ENCODE measurements at places on chromosomes 5 and 9.

DNA sequence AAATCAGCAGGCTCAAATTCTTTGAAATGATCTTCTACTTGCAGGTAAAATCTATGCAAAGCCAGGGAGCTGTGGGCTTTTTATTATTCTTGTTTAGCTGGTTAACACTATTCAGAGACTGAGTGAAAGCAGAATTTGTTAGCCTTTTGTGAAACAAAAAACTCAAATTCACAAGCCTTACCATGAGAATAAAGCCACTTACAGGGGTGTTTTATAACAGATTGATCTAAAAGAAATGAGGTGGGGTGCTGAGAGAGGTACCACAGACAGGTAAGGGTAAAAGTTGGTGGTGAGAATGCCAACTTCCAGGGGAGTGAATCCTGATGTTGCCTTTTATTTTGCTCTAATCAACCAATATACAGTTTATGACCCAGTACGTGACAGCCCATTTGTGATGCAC is 1585.6 kb downstream of the EFNA5 start:
- no peak for DNase-seq

DNA sequence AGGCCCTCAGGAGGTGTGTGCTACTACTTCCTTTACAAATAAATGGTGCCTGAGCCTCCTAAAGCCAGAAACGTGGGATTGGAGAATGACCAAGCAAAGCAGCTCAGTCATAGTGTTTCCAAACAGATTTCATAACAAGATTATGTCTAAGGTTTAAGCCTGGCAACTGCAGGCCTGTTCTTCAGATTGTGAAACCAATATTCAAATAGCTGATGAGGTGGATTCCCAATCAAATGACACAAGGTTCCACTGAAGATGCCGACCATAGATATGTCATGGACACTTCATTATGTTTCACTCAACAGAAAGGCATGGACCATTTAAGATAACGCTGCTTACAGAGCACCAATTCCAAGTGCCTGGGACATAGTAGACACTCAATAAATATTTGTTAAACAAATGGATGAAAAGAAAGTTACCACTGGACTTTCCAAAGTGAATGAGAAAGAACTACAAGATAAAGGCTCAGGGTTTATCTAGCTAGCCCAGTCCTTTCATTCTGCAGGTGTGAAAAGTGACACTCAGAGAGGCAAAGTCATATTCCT is 189.5 kb downstream of the ACTL7B start:
- peak; percentile 55 for DNase-seq

DNA sequence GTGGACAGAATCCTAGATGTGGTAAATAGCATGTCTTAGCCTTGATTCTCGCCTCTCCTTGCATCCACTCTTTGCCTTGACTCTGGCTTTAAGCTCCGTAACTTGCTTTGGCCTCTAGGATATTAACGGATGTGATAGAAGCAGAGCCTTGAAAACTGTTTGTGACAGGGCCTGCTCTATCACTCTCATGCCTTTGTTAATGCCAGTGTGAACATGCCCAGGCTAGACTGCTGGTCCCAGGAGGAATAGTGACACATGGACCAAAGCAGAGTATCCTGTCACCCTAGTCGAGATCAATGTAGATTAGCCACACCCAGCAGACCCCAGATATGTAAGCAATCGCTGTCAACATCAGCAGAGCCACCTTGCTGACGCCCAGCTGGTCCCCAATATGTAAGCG is 109.9 kb upstream of the C9orf72 start:
- DNase-seq = no peak

DNA sequence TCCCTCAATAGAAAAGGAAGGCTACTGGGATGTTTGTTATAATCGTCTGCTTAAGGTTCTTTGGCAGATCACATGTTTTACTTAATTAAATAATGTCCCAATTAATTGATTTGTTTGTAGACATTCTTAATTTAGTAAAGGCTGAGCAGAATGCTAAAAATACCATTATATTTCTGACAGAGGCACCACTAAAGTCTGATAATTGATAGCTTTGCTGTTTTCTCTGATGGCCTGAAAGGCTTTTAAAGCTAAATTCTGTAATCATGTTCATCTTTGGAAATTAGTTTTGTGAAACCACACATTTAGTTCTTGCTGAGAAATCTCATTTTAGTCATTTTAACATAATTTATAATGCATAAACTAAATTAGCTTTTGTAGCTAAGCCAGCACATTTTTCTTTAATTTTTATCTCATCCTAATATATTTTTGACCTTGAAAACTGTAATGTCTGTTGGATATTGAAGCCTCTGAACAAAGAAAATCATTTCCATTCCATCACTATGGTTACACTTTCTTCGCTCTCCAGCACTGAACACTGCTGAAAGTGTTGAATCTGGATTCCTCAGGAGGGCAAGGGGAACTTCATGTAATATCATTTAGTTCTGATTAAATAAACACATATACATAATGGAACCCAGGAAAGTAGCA is 329.4 kb downstream of the ELAVL2 start:
- DNase-seq = no peak

DNA sequence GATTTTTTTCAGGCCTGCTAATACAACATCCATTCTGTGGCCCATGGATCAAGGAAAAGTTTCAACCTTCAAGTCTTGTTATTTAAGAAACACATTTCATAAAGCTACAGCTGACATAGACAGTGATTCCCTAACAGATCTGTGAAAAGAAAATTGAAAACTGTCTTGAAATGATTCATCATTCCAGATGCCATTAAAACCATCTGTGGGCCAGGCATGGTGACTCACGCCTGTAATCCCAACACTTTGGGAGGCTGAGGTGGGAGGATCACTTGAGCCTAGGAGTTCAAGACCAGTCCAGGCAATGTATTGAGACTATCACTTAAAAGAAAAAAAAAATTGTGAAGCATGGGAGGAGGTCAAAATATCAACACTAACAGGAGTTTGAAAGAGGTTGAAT is 6.0 kb downstream of the RAPGEF6 start:
- DNase-seq = peak; percentile 23

GRCh38 chr5:2015961-2016360 is 133.2 kb upstream of the IRX4 start:
- DNase-seq = no peak

DNA sequence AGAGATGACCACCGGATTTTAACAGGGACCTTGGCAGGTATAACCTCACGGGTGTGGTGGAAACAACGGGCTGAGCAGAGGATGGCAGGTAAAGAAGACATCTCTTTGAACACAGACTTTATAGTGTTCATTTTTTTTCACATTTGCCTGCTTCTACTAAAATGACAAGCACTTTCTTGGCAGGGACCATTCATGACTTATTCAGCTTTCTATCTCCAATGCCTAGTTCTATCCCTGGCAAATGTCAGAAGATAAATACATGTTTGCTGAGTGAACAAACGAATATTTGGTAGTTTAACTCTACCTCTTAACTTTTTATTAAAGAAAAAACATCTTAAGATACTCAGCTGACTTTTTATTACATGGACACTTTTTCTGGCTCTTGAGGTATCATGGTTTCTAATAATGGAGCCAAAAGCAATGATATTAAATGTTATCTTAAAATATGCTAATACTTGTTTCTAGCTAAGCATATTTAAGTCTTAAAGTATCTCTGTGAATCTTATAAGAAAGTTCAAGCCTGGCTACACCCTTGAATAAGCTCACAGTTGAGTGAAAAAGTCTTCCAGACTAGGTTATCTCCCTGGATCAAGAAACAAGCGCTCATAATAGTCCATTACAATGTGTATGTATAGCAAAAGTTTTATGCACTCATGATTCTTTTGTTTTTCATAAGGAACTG is 8.5 kb downstream of the ELL2 start:
- DNase-seq = no peak

- peak; percentile 88 for DNase-seq
Measured at GRCh38 chr5:65721050-65721719, 724 bp downstream of the SGTB start.

DNA sequence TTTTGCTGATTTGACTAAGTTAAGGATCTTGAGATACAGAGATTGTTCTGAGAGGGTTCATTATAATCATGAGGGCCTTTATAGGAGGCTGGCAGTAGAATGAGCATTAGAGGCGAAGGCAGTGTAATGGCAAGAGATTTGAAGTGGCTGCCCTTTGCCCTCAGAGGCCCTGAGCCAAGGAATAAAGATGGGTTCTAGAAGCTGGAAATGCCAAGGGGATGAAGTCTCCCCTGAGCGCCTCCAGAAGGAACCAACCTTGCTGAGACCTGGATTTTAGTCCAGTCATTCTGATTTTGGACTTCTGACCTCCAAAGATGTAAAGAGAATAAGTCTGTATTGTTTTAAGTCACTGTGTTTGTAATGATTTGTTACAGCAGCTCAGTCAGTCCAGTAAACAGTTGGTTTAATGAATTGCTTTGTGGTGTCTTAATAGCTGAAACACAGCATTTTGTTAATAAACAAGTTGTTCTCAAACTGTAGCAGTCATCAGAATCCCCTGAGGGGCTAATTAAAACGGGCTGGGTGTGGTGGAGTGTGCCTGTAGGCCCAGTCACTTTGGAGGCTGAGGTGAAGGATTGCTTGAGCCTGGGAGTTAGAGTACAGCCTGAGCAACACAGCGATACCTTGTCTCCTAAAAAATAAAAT is 23.2 kb downstream of the GLRX start:
- no peak for DNase-seq

GRCh38 chr9:78821126-78821822 is 524.3 kb downstream of the PSAT1 start:
- peak; percentile 44 for DNase-seq

GRCh38 chr5:174493530-174493929 is 230.9 kb upstream of the MSX2 start:
- no peak for DNase-seq

DNA sequence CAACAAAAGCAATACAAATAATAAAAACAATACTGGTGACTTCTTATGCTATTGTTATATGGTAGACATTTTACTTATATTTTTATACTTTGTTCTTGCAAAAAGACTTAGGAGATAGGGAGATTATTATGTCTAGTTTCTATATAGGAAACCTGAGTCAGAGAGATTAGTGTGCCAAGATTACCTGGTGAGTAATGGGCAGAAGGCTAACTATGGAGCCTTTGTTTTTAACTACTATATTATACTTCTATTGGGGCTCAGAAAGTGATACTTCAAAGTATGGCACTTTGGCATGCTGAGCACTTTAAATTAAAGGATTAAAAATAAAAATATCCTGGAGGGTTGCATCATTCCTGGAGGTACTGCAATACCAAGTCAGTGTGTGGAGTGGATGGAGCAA is 117.5 kb upstream of the CLINT1 start:
- no peak for DNase-seq

- peak; percentile 72 for DNase-seq
Measured at GRCh38 chr9:132160802-132161742, 786 bp upstream of the NTNG2 start.

DNA sequence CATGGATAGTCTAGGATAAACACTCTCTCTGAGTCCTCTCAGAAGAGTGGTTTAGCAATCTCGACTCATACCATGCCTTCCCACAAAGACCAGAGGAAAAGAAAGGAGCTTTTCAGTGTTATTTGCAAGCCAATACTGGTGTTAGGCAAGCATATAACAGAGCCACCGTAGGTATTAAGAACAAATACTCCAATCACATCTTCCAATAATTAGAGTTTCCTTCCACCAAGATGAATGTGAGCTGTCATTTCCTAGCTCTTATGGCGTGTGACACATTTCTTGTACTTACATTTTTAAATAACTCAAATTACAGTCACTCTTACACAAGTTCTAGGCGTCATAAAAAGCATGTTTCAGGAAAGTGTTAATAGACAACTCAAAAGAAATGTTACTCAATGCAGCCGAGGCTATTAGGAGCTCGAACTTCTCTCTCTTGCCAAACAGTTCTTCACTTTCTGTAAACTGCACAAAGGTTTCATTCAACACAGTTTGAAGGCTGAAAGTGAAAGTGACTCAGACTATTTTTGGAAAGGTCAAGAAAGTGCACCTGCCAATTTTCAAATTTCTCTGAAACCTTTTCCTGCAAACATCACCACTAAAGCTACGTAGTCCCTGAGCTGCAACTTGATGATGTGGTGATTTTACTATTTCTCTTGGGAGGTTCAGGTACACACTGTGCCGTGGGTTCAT is 153.8 kb downstream of the AUH start:
- peak; percentile 76 for DNase-seq

- no peak for DNase-seq
Measured at GRCh38 chr5:167969998-167970397, 321.4 kb upstream of the WWC1 start.

- DNase-seq = no peak
Measured at GRCh38 chr5:150723845-150724244, 23.0 kb upstream of the RBM22 start.

- peak; percentile 66 for DNase-seq
Measured at GRCh38 chr9:78011049-78011448, 20.6 kb downstream of the GNAQ start.

- peak; percentile 38 for DNase-seq
Measured at GRCh38 chr5:14628346-14628745, 36.2 kb upstream of the OTULIN start.

DNA sequence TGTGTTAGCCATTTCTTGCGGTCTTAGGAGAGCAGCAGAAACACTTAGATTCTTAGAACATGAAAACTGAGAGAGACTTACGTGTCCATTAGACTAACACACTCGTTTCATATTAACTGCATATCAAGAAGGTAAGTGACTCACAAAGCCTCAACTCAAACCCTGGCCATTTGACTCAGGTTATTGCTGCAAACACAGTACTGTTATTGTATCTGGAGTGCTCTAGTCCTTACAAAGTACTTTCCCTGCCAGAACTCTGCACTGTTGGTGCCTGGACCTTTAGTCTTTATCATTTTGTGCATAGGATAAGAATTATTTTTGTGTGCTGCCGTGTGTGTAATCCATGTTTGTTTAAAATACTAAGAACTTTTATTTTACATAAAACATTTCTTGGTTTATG is 155.7 kb downstream of the FBXL7 start:
- DNase-seq = no peak

DNA sequence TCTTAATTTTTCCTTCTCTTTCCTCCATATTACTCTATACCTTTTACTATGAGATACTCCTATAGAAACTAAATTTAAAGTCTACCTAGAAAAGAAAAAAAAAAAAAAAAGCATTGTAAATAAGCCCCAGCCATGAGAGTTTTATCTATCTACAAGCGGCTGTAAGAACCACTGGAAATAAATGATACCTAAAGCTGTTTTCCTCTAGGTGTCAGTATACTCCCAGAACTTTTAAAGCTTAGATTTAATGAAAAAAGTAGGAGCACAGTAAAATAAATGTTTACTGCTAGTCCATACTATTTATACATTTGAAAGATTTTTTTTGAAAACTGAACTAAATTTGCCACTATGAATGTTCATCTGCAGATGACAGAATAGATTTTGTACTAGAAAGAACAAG is 26.2 kb downstream of the TYRP1 start:
- no peak for DNase-seq

GRCh38 chr9:755454-756381 is 85.8 kb upstream of the DMRT1 start:
- DNase-seq = peak; percentile 82

GRCh38 chr5:95836544-95836943 is 14.0 kb upstream of the GLRX start:
- no peak for DNase-seq

DNA sequence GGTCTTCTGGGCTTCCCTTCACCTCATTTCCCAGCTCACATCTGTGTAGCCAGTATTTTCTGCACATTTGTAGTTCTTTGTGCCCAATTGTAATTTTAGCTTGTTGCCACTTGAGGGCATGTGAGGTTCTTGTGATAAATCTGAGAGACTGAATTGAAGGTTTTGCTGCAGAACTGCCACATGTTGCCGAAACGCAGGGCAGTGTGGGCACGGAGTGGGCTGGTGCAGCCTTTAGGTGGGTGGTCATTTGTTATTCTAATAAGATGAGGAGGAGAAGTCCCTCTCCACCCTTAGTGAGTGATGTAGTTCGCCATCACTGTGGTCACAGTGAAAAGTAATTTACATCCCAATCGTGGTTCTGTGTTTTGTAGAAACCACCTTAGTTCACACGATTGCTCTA is 21.2 kb downstream of the OTULIN start:
- DNase-seq = peak; percentile 60

Data from suppressor macrophage treated with lipopolysaccharide for 1 hour (primary cell).